ENCODE measurements at places on chromosomes 3 and 15.

DNA sequence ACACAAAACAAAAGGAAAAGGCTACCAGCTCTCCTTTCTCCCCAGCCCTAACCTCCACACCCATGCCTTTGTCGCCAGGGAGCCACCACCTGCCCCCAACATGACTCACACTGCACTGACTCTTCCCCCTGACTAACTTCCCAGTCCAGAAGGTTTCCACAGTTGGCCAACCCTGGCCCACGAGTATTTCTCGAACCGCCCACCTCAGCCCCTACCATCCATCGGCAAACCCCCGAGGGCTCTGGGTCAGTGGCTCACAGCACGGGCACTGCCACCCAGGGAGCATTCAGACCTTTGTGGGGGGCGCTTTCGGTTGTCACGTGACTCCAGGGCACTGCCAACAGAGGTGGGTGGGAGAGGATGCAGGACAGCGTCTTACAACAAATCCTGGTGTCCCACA lies 152.3 kb downstream of the LRRC28 start:
- no peak for DNase-seq

DNA sequence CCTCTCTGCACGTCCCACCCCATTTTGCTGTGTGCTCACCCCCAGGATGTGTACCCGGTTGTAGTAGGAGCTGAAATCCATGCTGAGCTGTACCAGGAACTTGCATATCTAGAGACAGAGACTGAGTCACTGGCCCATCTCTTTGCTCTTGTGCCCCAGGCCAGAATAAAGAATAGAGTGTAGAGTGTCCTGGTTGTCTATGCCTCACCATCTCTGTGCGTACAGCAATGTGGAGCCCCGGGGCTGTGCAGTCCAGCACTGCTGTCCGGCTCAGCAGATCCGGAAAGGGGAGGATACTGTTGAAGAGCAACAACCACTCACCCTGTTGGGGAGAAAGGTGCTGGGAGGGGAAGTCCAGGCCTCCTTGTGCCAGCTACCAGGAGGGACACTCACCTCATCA lies 2.6 kb downstream of the DALRD3 start:
- DNase-seq: no peak

DNA sequence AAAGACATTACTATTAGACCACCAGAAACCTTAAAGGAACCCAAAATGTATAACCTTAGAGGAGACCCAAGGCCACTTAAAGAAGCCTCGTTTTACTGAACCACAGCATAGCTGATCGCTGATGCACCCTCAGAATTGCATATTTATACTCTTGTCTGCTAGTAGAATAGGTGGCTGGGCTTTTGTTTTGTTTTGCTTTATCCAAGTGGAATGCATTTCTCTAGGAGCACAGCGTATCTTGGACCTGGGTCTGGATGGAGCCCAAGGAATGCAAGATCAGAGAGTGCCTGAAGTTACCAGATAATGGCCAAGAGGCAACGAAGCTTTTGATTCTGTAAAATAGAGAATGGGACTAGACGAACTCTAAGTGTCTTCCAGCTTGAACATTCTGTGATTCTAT lies 129.2 kb upstream of the COL8A1 start:
- no peak for DNase-seq

- DNase-seq: no peak
These were observed 37.4 kb downstream of the FRMD5 start for GRCh38 chr15:44157679-44158078.

DNA sequence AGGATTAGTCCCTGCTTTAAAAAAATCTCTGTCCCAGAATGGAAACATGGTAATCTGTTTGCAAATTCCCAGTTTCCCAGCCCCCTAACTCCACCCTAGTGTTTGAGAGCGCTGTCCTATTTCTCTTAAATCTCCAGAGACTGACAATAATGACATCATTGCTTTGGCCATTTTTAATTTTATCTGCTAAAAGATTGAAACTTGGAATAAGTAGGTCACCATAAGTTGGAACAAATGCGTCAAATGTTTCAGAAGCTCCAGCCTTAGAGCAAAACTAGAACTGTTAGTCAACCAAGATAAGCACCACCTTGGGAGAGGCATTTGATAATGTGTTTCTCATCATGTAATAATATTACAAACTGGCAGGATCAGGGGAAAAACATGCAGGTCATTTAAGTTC lies 25.7 kb upstream of the MB21D2 start:
- DNase-seq: no peak

- DNase-seq: no peak
These were observed 991.1 kb downstream of the GBE1 start for GRCh38 chr3:80770106-80771074.

Data from effector CD4-positive, alpha-beta T cell (primary cell).